ENCODE measurements at places on chromosomes 13 and 19.

- no peak for DNase-seq
Measured at GRCh38 chr13:45782327-45783045, 69.1 kb downstream of the SIAH3 start.

DNA sequence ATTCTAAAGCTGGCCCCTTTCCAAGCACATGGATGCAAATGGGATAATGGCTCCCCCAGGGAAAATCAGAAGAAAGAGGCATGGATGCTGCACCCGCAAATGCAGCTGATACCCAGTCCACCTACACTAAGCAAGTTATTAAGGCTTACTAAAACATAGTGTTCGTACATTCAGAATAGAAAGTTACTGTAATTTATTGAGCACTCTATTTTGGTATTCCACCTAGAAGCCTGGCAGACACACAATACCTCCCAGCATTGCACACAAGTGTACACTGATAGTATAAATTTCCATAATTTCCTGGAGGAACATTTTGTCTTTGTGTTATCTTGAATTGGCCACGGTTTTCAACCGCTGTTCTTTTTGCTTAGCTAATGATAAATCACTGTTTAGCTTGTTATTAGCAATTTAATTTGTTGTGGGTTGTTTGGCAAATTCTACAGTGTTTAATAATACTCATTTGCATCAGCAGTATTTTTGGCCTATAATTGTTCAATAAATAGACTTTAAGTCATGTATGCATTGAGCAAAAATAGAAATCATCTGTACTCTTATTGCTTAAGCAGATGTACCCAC is 94.5 kb upstream of the MRI1 start:
- DNase-seq, result no peak

DNA sequence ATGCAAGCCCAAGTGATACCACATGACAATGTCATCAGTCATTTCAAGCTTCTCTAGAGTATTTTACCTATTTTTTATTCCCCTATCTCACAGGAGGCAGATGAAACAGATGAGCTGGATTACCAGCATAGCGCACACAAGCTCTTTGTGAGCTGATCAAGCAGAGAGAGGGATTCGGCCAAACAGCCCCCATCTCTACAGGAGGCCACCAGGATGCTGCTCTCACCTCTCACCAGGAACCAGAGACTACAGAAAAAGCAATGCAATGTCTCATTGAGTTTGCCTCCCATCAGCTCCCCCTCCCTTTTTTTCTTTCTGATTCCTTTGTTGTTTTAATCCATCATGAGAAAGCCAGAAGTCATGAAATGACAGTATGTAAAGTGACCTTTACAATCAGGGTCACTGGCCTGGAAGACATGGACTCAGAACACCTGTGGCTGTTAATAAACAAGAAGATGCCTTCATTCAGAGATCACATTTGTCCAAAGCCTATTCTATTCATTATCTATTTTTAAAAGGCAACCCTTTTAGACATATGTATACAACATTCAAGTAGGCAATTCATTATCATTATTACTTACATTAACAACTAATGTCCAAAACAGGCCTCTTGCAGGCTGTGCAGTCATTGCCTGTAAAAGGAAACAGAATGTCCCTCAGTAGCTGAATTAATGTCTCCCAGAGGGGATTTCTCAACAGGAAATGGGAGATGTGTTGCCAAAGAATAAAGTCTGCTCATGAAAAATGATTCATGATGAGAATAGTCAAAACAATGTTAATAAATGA is 656.6 kb downstream of the TBC1D4 start:
- DNase-seq, result no peak

DNA sequence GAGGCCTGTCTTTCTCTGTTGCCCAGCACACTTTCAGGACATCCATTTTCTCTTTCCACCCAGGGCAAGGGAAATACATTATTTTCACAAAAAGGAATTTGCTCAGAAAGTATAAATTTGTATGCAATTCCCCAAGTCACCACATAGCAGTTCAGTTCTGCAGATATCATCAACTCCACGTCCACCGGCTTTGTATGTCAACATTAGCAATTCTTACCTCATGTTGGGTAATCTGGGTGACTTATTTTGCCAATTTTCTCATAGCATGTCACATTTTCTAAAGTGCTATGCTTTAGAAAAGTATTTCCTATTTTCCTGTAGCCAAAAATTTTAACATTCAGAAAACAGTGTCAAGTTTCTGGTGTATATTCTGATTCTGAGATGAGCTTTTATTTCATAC is 501.8 kb downstream of the EFNB2 start:
- no peak for DNase-seq

GRCh38 chr13:90628471-90628870 is 719.0 kb upstream of the MIR17HG start:
- DNase-seq, result no peak

Measured in naive thymus-derived CD4-positive, alpha-beta T cell (primary cell).